Fibroblast of skin of left biceps (primary cell): ENCODE measurements at places on chromosomes 5 and 9.
A peak's percentile ranks its signal among the peaks of the same experiment; 100 is the strongest.

DNA sequence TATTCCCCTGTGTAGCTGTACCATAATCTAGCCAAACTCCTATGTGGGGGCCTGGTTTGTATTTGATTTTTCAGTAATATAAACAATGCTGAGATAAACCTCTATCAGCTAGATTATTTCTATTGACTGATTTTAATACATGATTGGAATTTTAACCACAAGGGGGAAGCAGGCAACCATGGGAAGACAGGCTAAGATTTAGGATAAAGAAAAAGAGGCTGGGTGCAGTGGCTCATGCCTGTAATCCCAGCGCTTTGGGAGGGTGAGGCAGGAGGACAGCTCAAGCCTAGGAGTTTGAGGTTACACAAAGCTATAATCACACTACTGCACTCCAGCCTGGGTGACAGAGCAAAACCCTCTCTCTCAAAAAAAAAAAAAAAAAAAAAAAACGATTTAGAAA, 18.1 kb upstream of the GPX3 start:
- no peak for DNase-seq

GRCh38 chr5:139637438-139638089, 10.6 kb upstream of the CXXC5 start:
- DNase-seq: peak; percentile 54

DNA sequence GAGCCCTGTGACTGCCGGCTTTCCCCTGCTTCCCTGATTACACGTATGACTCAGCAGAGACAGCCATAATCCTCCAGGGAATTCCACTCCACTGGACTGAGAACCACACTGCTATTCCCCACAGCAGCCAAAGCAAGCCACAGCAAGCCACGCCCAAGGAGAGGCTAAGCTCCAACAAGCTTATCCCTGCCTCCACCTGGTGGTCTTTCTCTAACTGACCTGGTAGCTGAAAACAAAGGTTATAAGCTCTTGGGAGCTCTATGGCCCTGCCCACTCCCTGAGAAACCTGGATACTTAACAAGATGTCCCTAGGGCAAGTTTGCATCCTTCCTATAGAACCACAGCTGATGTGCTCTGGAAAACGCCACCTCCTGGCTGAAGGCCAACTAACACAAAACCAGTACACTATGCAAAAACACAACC, 613.7 kb upstream of the CDH18 start:
- DNase-seq: no peak

DNA sequence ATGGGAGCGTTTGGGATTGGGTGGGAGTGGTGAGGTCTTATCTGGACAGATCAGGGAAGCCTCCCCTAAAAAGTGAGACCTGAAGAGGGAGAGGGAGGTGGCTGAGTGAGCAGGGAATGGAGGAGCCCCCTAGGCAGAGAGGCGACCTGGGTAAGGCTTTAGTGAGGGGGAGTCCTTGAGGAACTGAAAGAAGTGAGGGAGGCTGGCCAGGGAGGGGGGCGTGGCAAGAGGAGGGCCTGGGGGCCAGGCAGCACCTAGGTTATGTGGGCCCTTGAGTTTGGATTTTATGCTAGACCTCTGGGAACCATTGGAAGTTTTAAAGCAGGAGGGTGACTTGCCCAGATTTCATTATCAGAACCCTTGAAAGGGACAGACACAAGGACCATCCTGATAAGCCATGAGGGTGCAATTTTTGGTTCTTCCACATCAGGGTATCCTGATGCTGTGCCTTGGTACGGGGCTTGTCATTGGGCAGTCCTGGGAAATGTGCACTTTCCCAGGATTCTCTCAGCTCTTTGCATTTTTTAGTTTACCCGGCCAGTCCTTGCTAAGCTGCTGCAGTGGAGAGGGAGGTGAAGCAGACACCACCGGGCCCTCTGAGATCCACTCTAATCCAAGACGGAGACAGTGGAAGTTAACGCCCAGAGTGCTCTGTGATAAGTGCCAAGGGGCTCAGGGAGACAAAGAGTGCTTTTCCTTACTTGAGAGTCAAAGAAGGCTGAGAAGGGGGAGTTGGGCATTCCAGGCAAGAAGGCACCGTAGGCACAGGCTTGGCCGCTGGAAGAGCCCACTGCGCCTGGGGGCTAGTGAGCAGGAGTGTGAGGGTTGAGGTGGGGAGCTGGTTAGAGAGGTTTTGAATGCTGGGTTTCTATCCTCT, 16.1 kb downstream of the GSN start:
- no peak for DNase-seq

DNA sequence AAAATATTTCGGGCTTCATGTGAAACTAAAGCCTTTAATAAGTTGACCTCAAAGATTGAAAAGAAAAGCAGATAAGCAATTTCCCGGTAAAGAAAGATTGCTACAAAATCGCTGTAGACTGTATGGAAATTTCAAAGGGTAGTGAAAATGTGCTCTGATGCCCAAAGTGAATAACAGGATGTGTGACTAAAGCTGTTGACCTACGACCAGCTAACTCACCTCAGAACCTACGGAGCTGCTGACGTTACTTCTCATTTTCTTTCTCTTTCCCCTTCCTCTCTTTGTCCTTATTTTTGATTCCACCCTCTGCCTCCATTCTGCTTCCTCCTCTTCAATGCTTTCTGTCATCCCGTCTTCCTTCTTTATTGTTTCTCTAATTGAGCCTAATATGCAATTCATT, 103.2 kb downstream of the PDE4D start:
- DNase-seq: no peak
